ENCODE measurements at places on chromosomes 5 and 9. TPM values are rescaled to one million over a fixed set of nuclear protein-coding genes. Genes with fewer than 3 reads are reported as not detected.

- H3K27me3 ChIP-seq, result no peaks in the 10 kb centered on the region
- no peak overlapping the region for H3K4me3 ChIP-seq
- H3K36me3 ChIP-seq, result no peaks in the 10 kb centered on the region
- H3K27ac ChIP-seq, result no peak overlapping the region
- H3K4me1 ChIP-seq, result peaks cover 30% of the 10 kb centered on the region
Measured at GRCh38 chr5:160270704-160271103, 41.4 kb downstream of the FABP6 start.

DNA sequence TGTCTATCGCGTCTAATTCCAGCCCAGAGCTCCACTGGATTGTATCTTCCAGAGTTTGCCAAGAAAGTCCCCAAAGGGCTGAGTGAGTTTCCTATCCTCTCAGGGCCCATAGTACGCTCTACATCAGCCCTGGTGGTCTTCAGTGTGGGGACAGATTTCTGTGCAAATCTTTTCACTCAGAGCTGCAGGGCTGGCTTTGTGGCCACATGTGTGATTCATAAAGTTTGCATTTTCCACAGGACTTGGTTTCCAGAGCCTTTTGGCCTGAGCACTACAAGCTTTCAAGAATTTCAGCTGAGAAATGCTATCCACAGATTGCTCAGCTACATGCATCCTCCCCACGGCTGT is 76.7 kb upstream of the CXCL14 start:
- no peaks in the 10 kb centered on the region for H3K27me3 ChIP-seq
- no peak for DNase-seq
- H3K27ac ChIP-seq, result no peak overlapping the region

Gene ORM2
- total RNA-seq, result 0.56 TPM

GRCh38 chr9:26742828-26743476 is 149.7 kb downstream of the CAAP1 start:
- H3K4me3 ChIP-seq, result no peak overlapping the region
- H3K4me1 ChIP-seq, result no peaks in the 10 kb centered on the region
- H3K27ac ChIP-seq, result no peak overlapping the region
- no peaks in the 10 kb centered on the region for H3K27me3 ChIP-seq
- no peak for DNase-seq

DNA sequence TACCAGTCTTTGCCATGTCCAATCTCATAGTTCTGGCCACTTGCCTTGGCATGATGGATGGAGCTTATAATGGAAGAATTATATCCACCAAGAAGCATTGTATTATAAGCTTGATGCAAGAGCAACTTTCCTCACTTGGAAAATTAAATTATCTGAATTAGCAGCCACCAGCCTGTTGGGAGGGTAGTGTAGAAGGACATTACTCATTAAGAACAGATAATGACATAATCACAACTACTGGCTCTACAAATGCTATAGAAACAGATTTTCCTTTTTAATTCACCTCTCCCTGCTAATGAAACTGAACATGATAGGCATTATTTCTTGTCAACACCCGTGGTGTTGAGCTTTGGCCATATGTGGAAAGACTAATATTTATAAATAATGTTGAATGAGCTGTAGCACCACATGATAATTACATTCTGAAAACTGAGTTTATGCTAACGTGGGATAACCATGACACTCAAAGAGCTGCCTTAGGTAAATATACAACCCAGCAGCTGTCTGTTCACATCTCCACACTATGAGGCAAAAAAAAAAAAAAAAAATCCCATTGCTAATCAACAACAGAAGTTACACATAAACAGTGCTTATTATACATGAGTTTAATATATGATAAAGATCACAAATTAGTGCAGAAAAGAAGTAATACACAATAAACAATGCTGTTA is 48.1 kb upstream of the NR4A3 start:
- no peak overlapping the region for H3K27ac ChIP-seq
- no peaks in the 10 kb centered on the region for H3K4me1 ChIP-seq
- no peaks in the 10 kb centered on the region for H3K36me3 ChIP-seq
- H3K4me3 ChIP-seq, result no peak overlapping the region
- no peaks in the 10 kb centered on the region for H3K27me3 ChIP-seq

Measured in testis (tissue), 5 donors.